Aorta (tissue), 5 donors: ENCODE measurements at places on chromosomes 7 and 10. TPM values are rescaled to one million over a fixed set of nuclear protein-coding genes. Genes with fewer than 3 reads are reported as not detected.

- no peaks in the 10 kb centered on the region for H3K36me3 ChIP-seq
- DNase-seq: no peak
- no peaks in the 10 kb centered on the region for H3K4me1 ChIP-seq
- H3K27me3 ChIP-seq: no peaks in the 10 kb centered on the region
- no peak overlapping the region for H3K27ac ChIP-seq
These were observed 5.8 kb downstream of the ZNF212 start for GRCh38 chr7:149245244-149245643.

DNA sequence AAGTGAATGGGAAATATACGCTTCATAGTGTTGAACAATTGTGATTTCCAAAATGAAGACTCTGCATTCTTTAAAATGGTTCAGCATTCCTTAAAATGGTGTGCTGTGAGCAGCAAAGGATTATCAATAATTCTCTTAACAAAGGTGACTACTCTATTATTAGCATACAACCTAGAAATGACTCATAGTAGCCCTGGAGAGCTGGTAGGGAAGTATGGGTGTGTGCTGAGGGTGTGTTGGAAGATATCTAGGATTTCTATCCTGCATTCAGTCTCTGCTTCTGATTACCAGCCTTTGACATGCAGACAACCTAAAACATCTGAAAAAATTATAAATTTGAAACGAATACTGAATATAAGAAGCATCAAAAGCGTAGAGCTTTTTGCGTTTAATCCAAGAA is 72.5 kb downstream of the SEMA3D start:
- H3K36me3 ChIP-seq: no peaks in the 10 kb centered on the region
- no peak for DNase-seq
- H3K27ac ChIP-seq: no peak overlapping the region
- no peaks in the 10 kb centered on the region for H3K27me3 ChIP-seq
- H3K4me3 ChIP-seq: no peak overlapping the region
- H3K4me1 ChIP-seq: no peaks in the 10 kb centered on the region

- no peak for DNase-seq
- no peak overlapping the region for H3K4me3 ChIP-seq
- H3K36me3 ChIP-seq: no peaks in the 10 kb centered on the region
- H3K4me1 ChIP-seq: peaks cover 4% of the 10 kb centered on the region
These were observed 253.7 kb downstream of the ARHGAP21 start for GRCh38 chr10:24469993-24470392.

Gene NKX1-2
- not detected for total RNA-seq

DNA sequence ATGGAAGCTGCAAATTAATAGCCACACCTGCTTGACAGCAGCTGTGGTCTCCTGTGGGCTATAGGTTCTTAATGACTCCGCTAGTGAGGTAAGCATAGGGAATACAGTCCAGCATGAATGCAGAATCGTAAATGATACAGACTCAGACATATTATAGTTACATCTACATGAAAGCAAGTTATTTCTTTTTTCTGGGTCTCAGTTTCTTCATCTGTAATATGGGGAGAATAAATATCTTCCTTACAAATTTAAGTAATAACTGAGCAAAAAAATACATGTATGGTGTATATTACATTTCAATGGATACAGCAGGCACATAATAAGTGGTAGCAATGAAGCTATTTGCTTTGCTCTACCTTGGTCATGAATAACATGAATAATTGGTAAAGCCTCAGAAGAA is 245.9 kb upstream of the RHOBTB1 start:
- no peaks in the 10 kb centered on the region for H3K4me1 ChIP-seq
- DNase-seq: no peak
- H3K36me3 ChIP-seq: no peaks in the 10 kb centered on the region
- no peak overlapping the region for H3K4me3 ChIP-seq
- H3K27me3 ChIP-seq: no peaks in the 10 kb centered on the region
- no peak overlapping the region for H3K27ac ChIP-seq

Gene NKX2-3
- total RNA-seq: 0.60 TPM

- DNase-seq: no peak
- no peak overlapping the region for H3K4me3 ChIP-seq
- no peak overlapping the region for H3K27ac ChIP-seq
These were observed 311.7 kb downstream of the GATA3 start for GRCh38 chr10:8365935-8366911.

DNA sequence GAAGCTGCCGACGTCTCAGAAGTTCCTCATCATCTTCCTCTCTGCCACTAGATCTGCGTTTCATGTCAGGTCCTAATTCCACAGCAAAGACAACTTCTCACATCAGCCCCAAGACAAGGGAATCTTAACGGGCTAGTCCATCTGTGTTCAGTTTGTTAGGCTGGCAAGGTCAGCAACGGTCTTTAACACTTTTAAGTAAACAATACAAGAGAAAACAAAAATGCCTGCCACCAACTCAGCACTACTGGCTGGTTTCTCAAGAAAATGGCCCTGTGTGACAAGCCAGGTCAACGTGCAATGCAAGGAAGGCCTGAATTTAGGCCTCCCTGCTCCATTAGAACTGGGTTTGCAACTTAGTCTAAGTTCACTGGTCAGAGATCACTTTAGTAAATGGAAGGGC is 41.0 kb upstream of the AFAP1L2 start:
- no peaks in the 10 kb centered on the region for H3K36me3 ChIP-seq
- no peak for DNase-seq
- no peaks in the 10 kb centered on the region for H3K27me3 ChIP-seq

GRCh38 chr10:124125305-124126116 is 32.1 kb upstream of the CHST15 start:
- no peaks in the 10 kb centered on the region for H3K27me3 ChIP-seq
- H3K36me3 ChIP-seq: no peaks in the 10 kb centered on the region

Gene TFAM
- 25.5 TPM for total RNA-seq

- no peak overlapping the region for H3K27ac ChIP-seq
- no peaks in the 10 kb centered on the region for H3K4me1 ChIP-seq
- peaks cover 1% of the 10 kb centered on the region for H3K27me3 ChIP-seq
- H3K36me3 ChIP-seq: no peaks in the 10 kb centered on the region
- no peak overlapping the region for H3K4me3 ChIP-seq
These were observed 29.7 kb upstream of the CALN1 start for GRCh38 chr7:72441791-72442190.

DNA sequence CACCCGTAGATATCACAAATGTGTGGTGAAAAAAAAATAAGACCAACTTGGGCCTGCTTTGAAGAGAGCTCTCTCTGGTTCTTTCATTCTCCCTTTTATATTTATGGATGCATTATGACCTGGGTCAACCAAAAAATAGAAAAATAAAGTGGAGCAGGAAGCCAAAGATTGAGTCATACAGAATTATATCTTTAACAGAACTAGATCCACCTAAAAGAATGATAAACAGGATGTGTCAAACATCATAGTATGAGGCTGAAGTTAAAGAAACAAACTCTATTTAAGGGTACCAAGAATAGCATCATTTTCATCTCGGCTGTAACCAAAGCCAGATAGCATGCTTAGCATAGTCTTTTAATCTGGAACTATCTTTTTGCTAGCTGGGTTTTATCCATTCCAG is 28.8 kb upstream of the NMT2 start:
- no peak overlapping the region for H3K4me3 ChIP-seq
- no peaks in the 10 kb centered on the region for H3K27me3 ChIP-seq
- no peaks in the 10 kb centered on the region for H3K4me1 ChIP-seq
- no peak for DNase-seq
- no peaks in the 10 kb centered on the region for H3K36me3 ChIP-seq
- no peak overlapping the region for H3K27ac ChIP-seq

- H3K27ac ChIP-seq: no peak overlapping the region
- no peak overlapping the region for H3K4me3 ChIP-seq
- H3K36me3 ChIP-seq: no peaks in the 10 kb centered on the region
- H3K27me3 ChIP-seq: no peaks in the 10 kb centered on the region
These were observed 166.2 kb downstream of the FAM107B start for GRCh38 chr10:14608381-14609001.

DNA sequence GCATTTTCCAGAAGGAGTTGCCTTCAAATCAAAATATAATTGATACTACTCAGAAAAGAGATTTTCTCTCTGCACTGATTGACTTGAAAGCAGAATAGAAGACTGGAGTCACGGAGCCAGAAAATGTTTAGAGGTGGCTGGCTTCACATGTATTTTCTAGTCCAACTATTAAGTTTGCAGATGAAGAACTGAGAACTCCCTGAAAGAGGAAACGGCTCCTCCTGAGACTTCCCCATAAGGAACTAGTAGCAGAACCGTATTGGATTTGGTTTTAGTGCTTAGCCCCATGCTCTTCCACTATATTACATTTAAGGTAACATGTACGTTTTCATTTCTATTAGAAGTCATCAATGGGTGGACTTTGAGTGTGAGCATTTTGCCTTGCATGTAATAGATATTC is 946.3 kb downstream of the CNTNAP2 start:
- no peak overlapping the region for H3K27ac ChIP-seq
- DNase-seq: no peak
- no peaks in the 10 kb centered on the region for H3K27me3 ChIP-seq
- no peaks in the 10 kb centered on the region for H3K36me3 ChIP-seq
- H3K4me1 ChIP-seq: no peaks in the 10 kb centered on the region

Gene CNNM1
- total RNA-seq: 0.30 TPM

Gene ASZ1
- total RNA-seq: not detected

Gene CALML5
- total RNA-seq: not detected

GRCh38 chr10:117160567-117160966 is 22.5 kb upstream of the VAX1 start:
- no peak overlapping the region for H3K27ac ChIP-seq
- no peaks in the 10 kb centered on the region for H3K4me1 ChIP-seq
- H3K4me3 ChIP-seq: no peak overlapping the region
- peaks cover 5% of the 10 kb centered on the region for H3K27me3 ChIP-seq

DNA sequence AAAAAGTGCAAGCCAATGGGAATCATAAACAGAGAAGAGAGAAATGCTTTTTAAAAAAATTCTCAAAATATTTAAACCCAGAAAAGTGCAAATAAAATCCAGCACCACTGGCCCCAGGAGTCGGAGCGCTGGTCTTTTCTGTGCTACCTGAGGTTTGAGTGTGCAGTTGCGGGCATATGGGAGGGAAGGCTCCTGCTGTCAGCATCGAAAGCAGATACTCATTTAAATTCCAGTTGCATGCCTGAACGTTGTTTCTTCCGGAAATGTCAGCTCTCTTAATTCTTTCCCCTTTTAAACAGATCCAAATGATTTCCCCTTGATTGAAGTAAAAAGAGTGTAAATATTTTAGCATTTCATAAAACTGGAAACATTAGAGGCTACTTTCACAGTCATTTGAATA is 240.5 kb upstream of the GPR26 start:
- no peak overlapping the region for H3K27ac ChIP-seq
- no peaks in the 10 kb centered on the region for H3K4me1 ChIP-seq
- no peaks in the 10 kb centered on the region for H3K36me3 ChIP-seq
- no peak overlapping the region for H3K4me3 ChIP-seq

DNA sequence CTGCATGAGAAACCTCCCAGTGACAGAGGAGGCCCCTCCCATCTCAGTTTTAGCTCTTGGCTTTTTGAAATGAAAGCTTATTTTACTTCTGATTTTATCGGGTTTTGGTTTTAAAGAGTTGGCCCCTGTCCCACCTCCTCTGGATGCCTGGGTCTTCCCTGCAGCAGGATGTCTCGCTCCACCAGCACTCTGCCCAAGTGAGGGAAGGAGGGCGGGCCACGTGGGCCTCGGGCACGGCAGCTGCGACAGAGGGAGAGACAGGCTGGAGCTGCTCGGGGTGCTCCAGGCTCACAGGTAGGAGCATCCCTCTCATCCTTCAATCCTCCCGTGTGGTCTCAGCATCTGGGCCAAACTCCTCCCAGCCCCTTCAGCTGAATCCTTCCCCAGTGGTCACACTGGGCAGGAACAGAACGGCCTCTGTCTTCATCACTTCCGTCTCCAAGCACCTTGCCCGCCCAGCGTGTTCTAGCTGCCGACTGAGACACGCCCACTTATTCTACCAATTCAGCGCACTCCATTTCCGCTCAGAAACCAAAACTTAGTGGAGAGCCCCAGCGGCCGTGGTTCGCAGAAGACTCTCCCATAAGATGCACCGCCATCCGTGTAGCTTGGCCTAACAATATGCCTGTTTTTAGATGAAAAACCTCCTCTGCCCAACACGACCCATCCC is 222.9 kb downstream of the GLRX3 start:
- H3K4me3 ChIP-seq: no peak overlapping the region
- H3K36me3 ChIP-seq: no peaks in the 10 kb centered on the region
- H3K27ac ChIP-seq: no peak overlapping the region
- H3K4me1 ChIP-seq: no peaks in the 10 kb centered on the region

DNA sequence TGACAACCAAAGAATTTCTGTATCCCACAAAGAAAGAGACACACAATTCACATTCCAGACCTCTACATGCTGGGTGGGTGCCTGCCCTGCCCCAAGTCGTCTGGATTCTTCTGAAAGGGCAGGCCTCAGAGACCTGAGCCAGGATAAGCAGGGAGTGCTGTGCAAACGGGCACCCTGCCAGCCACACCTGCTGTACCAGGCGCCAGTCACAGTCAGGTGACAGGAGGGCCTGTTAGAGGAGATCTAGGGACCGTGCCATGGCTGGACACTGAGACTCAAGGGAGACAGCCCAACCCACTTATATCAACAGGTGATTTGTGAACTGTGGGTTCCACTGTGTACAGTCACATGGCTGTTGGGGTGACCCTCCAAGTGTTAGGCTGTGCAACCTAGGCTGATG is 103.1 kb upstream of the AFAP1L2 start:
- no peak for DNase-seq
- no peaks in the 10 kb centered on the region for H3K27me3 ChIP-seq
- no peaks in the 10 kb centered on the region for H3K36me3 ChIP-seq
- no peak overlapping the region for H3K4me3 ChIP-seq

DNA sequence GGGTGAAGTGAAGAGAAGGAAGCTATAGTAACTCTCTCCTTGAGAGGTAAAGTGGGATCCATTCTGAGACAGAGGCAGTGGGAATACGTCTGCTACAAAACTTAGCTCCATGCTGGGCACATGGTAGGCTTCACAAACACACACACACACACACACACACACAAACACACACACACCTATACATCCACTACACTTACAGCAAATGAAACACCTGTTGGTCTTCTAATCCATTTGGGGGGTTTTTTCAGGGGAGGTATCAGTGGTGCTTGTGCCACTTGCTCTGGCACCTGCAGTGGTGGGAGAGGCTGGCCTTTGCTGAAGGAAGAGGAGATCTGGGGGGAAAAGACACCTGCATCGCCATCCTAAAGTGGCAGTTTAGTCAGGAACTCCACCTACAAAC is 14.5 kb downstream of the SEC31B start:
- H3K36me3 ChIP-seq: peaks cover 5% of the 10 kb centered on the region
- H3K27ac ChIP-seq: no peak overlapping the region
- DNase-seq: no peak

- H3K27me3 ChIP-seq: no peaks in the 10 kb centered on the region
- no peak overlapping the region for H3K4me3 ChIP-seq
- H3K27ac ChIP-seq: no peak overlapping the region
- DNase-seq: peak; percentile 81
- peaks cover 2% of the 10 kb centered on the region for H3K4me1 ChIP-seq
- no peaks in the 10 kb centered on the region for H3K36me3 ChIP-seq
These were observed 39.2 kb downstream of the ENO4 start for GRCh38 chr10:116888380-116889055.
